ENCODE measurements at places on chromosomes 1 and 21.
A peak's percentile ranks its signal among the peaks of the same experiment; 100 is the strongest.

GRCh38 chr1:186984959-186985358, 156.2 kb downstream of the PLA2G4A start:
- no peak for DNase-seq

- DNase-seq = no peak
Observed at GRCh38 chr1:32127409-32128198, 19.7 kb downstream of the KPNA6 start.

- no peak for DNase-seq
Observed at GRCh38 chr1:28248273-28249012, 10.9 kb upstream of the SESN2 start.

GRCh38 chr1:112033439-112034120, 44.1 kb upstream of the KCND3 start:
- no peak for DNase-seq

DNA sequence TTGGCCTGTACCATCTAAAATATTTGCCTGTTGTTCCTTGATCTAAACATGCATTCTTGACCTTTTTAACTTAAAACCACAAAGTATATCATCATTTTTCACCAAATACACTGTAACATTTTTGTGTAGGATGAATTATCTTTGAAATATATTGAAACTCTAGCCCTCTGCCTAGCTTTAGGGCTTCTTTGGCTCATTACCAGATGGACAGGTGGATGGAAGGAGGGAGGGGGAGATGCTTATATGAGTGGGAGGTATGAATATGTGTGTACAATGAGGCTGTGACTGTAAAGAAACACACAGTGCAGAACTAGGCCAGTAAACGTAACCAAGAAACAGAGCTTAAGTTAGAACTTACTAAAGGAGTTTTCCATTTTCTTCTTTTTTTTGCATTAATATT, 118.5 kb downstream of the ESRRG start:
- no peak for DNase-seq

DNA sequence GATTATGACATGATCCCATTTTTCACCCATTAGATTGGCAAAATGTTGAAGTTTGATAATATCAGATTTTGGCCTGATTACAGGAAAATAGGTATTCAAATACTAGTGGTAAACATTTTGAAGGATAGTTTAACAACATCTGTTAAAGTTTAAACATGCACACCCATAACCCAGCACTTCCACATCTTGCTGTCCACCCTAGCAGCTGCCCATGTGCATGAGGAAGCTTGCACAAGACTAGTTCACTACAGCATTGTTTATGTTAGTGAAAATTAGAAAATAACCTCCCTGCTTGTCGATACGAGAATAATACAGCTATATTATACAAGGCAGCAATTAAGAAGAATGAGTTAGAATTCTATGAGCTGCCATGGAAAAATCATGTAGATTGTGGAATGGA, 127.6 kb downstream of the C1orf21 start:
- DNase-seq = no peak

GRCh38 chr1:24070821-24071393, 41.0 kb downstream of the MYOM3 start:
- DNase-seq = peak; percentile 83

DNA sequence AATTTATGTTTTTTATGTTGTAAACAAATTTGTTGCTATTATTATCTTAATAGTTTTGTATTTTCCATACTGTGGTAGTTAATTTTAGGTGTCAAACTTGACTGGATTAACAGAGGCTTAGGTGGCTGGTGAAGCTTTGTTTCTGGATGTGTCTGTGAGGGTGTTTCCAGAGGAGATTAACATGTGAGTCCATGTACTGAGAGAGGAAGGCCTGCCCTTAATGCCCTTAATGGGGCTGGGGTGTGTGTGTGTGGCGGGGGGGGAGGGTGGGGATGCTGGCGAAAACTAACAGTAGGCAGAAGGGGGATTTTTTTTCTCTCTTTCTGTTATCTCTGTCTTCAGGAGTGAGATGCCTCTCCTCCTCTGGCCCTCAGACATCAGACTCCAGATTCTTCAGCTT, 1.9 kb downstream of the OR14A16 start:
- DNase-seq = no peak

DNA sequence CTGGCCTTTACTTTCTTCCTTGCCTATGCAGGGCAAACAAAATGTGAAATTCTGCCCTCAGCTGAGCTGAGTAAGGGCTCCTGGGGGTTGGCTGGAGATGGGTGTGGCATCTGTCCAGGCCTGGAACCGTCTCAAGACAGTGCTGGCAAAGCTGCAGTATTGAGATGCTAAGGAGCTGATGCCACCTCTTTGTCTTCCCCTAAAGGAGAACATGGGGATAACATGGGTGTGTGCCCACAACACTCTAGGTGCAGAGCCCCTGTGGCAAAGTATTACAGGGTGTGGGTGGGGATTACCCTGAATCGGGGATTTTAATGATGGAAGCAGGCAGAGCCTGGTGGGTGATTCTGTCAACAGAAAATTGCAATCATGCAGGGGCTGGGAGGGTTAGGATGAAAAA, 2.5 kb upstream of the ST3GAL3 start:
- no peak for DNase-seq

DNA sequence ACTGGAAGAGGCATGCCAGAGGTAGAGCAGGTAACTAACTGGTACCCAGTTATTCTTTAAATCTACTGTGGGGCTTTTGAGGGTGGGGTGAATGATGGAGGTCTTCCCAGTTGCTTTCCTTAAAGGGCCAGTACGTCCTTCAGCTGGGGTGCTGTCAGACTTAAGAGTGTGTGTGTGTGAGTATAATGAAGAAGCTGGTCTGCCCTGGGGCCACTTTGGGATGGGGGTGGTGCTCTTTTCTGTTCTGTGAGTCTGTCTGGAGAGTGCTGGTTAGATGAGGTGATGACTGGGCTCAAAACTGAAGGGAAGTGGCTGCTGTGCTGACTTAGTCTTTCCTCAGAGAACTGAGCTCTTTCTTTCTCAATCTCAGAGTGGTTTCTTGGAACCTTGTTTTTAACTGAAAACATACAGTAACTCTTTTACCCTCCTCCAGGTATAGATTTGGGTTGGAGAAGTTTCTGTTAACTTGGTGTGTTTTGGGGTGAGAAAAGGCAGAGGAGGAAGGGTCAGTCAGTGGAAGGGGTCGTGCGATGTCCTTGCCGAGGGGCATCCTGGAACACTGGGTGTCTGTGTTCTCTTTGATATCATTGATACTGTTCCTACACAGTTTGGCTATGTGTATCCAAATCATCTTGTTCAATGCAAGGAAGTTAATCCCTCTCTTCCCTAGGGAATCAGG, 746 bp downstream of the MACF1 start:
- DNase-seq = peak; percentile 49

- DNase-seq = peak; percentile 79
Observed at GRCh38 chr1:34597877-34598514, 156.9 kb upstream of the GJB5 start.

DNA sequence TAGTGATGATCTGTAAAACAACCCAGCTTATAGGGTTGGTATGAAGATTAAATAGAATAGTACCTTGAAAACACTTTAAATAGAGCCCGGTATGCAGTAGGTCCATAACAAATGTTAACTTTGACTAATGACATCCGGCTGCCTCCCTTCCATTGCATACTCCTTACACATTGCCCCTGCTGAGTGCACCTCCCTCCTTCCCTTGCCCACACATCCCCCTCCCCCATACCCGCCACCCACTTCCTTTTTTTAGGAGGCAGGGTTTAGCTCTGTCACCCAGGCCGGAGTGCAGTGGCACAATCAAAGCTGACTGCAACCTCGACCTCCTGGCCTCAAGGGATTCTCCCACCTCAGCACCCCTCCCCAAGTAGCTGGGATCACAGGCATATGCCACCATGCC, 24.4 kb upstream of the ZC3H12A start:
- no peak for DNase-seq

DNA sequence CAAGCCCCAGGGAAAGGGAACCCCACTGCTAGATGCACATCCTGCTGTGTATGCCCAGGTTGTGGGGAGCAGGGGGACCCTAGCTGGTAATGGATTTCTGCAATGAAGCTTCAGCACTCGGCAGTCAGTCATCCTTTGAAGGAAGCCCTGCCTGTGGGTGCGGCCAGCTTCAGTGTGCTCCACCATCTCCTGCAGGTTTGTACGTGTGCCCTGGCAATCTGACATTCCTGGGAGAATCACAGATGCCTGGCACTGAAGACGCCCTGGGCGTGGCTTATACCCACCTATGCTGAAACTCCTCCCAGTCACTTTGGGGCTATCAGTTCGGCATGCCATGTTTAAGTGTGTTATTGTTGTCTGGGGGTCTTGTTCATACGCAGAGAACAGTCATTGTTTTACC, 6.8 kb downstream of the SPRR5 start:
- DNase-seq = no peak

DNA sequence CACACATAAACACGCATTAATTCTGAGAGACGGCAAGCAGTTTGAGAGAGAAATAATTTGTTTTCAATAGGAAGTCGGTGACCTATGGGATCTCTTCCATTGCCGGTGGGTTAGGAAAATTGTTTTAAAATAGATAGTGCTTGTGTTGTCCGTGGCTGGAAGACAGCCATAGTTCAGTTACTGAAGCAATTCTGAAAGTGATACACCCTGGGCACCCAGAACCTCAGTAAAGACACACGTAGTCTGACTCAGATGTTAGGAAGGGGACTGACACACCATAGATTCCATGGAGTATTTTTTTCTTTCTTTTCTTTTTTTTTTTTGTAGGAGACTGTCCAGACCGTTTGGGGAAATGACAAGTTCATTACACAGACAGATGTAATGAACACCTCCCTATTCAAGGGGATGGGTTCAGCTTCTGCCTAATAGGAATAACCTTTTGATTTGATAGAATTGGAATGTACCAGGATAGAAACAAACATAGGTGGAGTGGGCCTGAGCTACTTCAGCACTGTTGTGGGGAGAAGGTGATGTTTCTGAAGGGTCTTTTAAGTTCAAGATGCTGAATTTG, 1.6 kb downstream of the C1orf21 start:
- peak; percentile 62 for DNase-seq

- no peak for DNase-seq
Observed at GRCh38 chr1:41880950-41881885, 37.5 kb downstream of the HIVEP3 start.
